ENCODE measurements at places on chromosomes 12 and 14. TPM values are rescaled to one million over a fixed set of nuclear protein-coding genes. Genes with fewer than 3 reads are reported as not detected.

The IL22 gene
- total RNA-seq: 0.61 TPM

The CISTR gene
- not detected for total RNA-seq

The TSPAN11 gene
- not detected for total RNA-seq

The SMCO2 gene
- total RNA-seq: 0.89 TPM

The CLEC4A gene
- total RNA-seq: 0.19 TPM

The RABGGTA gene
- 44.6 TPM for total RNA-seq

The MANSC4 gene
- total RNA-seq: not detected

The ACOT6 gene
- total RNA-seq: not detected

The TAPBPL gene
- total RNA-seq: 53.0 TPM

The CACNA2D4 gene
- total RNA-seq: 5.9 TPM

The FAIM2 gene
- total RNA-seq: 0.06 TPM

The FLRT2 gene
- not detected for total RNA-seq

The SERPINA3 gene
- not detected for total RNA-seq

The SCAF11 gene
- 137 TPM for total RNA-seq

The ISM2 gene
- total RNA-seq: not detected

The TMEM132D gene
- not detected for total RNA-seq

The KRT2 gene
- not detected for total RNA-seq

The MAGOHB gene
- 53.3 TPM for total RNA-seq

The ERG28 gene
- total RNA-seq: 25.1 TPM

The HOXC11 gene
- not detected for total RNA-seq

The CACNA1C gene
- total RNA-seq: 0.26 TPM

The TCL1A gene
- not detected for total RNA-seq

The HOXC12 gene
- total RNA-seq: not detected

The SYCP3 gene
- total RNA-seq: 0.93 TPM

The STON2 gene
- 0.66 TPM for total RNA-seq

The KRT80 gene
- total RNA-seq: not detected

The NANOG gene
- not detected for total RNA-seq

The DEGS2 gene
- total RNA-seq: not detected

The MGP gene
- total RNA-seq: not detected

The MMP17 gene
- not detected for total RNA-seq
